Stimulated activated CD8-positive, alpha-beta memory T cell treated with anti-CD3 and anti-CD28 coated beads, Interleukin-15, amount 100 ng/mL, for 48 hours (primary cell): ENCODE measurements at places on chromosomes 7 and 10.

DNA sequence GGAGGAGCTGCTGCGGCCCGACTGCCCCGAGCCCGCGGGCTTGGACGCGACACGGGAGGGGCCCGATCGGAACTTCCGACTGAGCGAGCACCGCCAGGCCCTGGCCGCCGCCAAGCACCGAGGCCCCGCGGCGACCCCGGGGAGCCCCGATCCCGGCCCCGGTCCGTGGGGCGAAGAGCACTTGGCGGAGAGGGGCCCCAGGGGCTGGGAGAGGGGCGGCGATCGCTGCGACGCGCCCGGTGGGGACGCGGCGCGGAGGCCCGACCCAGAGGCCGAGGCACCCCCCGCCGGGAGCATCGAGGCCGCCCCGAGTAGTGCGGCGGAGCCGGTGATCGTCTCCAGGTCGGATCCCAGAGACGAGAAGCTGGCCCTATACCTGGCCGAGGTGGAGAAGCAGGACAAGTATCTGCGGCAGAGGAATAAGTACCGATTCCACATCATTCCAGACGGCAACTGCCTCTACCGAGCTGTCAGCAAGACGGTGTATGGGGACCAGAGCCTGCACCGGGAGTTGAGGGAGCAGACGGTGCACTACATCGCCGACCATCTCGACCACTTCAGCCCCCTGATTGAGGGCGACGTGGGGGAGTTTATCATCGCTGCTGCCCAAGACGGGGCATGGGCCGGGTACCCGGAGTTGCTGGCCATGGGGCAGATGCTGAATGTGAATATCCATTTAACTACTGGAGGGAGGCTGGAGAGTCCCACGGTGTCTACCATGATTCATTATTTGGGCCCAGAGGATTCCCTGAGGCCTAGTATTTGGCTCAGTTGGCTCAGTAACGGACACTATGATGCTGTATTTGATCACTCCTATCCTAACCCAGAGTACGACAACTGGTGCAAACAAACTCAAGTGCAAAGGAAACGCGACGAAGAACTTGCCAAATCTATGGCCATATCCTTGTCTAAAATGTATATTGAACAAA lies 1.4 kb downstream of the OTUD1 start:
- peak; percentile 2 for DNase-seq

DNA sequence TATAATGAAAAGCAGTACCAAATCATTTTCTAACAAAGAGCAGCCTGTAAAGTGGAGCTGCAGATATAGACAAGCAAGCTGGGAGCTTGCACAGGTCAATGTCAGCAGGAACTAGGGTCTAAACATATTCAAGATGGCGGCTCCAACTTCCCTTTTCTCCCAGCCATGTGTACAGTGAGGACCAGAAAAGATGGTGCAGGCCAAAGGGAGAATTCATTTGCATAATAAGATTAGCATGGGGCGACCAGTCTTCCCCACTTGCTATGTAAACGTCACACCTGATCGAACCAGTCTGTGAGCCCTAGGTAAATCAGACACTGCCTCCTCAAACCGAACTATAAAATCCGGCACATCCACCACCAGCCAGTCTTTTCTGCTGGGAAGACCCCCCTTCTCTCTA lies 4.4 kb upstream of the RAPGEF5 start:
- no peak for DNase-seq

GRCh38 chr10:36577126-36577525 lies 548.3 kb upstream of the ANKRD30A start:
- no peak for DNase-seq

DNA sequence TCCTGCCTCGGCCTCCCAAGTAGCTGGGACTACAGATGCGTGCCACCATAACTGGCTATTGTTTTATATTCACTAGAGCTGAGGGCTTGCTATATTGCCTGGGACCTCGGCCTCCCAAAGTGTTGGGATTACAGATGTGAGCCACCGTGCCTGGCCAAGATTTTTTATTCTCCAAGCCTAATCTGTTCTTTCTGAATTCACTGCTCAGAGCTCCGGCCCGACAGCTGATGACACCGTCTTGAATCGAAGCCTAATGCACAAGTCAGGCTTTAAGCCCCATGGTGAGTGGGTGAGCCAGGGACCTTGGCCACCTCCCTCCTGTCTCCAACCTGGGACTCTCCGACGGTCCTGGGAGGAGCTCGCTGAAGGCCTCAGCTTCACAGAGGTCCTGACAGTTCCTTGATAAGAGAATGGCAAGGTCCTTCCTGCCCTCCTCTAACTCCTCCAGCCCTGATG lies 338.9 kb downstream of the WDR37 start:
- DNase-seq: no peak

DNA sequence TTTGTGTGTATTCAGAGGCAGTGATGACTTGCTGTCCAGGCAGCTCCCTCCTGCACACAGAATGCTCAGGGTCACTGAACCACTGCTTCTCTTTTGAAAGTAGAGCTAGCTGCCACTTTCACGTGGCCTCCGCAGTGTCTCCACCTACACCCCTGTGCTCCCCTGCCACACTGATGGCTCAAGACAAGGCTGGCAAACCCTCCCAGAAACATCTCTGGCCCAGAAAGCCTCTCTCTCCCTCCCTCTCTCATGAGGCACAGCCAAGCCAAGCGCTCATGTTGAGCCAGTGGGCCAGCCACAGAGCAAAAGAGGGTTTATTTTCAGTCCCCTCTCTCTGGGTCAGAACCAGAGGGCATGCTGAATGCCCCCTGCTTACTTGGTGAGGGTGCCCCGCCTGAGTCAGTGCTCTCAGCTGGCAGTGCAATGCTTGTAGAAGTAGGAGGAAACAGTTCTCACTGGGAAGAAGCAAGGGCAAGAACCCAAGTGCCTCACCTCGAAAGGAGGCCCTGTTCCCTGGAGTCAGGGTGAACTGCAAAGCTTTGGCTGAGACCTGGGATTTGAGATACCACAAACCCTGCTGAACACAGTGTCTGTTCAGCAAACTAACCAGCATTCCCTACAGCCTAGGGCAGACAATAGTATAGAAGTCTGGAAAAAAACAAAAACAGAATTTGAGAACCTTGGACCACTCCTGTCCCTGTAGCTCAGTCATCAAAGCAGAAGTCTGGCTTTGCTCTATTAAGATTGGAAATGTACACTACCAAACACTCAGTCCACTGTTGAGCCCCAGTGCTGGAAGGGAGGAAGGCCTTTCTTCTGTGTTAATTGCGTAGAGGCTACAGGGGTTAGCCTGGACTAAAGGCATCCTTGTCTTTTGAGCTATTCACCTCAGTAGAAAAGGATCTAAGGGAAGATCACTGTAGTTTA lies 15.8 kb downstream of the SCD start:
- no peak for DNase-seq

GRCh38 chr10:97174941-97175340 lies 10.8 kb downstream of the SLIT1 start:
- DNase-seq: no peak

DNA sequence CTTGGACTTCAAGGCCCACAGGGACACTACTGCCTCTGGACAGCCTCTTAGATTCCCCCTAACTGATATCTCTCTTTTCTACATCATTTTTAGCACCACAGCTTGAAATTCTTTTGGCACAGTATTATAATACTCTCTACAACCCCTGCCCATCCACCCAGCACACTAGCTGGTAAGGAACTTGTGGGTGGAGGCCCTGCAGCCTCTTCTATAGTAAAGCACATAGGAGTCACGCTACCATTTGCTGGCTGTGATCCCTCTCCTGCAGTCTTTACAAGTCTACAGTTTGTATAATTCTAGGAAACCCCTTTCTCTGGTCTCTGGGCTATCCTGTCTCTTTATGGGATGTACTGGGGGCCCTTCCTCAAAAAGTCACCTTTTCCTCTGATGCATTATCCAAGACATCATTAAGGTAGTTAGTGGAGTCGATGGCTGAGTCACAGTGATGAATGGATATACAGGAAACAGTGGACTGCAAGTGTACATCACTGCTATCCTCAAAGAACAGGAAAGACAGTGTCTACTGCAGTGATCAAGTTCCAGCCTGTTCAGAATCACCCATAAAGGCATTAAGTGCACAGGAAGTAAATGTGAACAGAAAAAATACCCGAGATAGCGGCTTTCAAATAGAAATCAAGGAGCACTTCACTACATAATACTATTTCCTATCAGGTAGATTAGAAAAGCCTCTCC lies 54.4 kb downstream of the STK17A start:
- DNase-seq: no peak
